Stimulated activated CD4-positive, alpha-beta T cell treated with anti-CD3 and anti-CD28 coated beads, Interleukin-2, amount 100 ng/mL, for 24 hours (primary cell): ENCODE measurements at places on chromosomes 6 and 20.
A peak's percentile ranks its signal among the peaks of the same experiment; 100 is the strongest.

GRCh38 chr20:10288954-10289646 is 70.5 kb downstream of the SNAP25 start:
- DNase-seq: no peak

DNA sequence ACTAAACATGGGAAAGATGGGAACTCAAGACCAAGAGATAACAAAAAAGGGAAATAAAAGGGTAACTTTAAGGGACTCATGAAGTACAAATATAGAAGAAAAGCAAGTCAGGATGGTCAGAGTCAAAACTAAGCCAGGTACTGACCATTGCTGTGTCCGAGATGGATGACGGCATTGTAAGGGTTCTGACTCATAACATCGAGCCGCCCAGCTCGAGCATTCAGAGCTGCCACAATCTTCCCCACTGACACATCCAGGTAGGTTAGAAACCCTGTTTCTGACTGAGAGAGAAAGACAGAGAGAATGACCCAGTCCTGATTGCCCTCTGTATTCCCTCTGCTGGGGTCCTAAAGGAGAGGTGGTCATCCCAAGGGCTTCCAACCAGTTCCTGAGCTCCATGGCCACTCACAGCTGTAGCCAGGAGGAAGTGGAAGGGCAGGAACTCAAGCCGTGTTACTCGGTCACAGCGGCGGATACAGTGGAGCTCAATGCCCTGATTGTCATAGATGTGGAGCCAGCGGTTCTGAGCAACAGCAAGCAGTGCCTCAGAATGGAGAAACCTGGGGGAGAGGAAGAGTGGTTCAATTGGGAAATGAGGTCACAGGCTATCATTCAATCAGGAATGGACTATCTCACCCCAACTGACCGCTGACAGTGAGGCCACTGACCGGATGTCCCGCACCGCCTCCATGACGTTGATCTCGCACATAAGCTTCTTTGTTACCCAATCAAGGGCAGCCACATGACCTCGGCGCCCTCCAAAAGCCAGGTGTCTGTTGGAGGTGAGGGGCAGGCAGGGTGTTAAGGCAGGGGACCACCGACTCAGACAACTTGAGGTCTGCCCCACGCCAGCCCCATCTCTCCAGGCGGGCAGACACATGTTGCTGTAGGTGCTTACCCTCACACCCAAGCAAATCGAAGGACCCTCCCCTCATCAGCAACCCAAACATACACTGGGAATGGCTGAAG is 1.8 kb downstream of the WDR46 start:
- no peak for DNase-seq

DNA sequence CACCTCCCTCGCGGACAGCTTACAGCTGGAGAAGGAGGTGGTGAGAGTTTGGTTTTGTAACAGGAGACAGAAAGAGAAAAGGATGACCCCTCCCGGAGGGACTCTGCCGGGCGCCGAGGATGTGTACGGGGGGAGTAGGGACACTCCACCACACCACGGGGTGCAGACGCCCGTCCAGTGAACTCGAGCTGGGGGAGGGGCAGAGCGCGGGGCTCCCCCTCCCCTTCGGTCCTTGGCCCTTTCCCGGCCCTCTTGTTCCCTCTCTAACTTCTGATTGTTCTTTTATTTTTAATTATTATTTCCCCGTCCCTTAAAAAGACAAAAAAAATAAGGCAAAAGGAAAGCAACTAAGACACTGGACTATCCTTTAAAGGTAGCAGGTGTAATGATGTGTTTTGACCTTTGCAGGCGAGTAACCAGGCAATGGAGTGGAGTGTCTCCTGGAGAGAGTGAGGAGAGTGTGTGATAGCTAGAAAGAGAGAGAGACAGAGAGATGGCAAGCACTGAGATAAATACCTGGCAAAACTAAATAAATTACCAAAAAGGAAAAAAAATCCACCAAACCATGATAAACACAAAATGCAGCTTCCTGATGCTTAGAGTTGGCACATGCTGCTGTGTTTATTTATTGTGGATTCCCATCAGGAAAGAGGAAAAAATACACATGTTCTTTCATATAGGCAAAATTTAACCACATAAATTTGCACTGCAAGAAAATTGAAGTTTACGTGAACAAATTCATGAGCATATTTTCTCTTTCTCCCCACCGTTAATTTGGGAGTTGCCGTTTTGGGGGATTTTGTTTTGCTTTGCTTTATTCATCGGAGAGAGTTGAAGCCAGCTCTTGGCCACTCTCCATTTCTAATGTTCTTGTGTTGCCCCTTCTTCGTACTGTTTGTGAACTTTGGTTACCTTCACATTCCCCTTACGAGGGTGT is 1.9 kb downstream of the POU3F2 start:
- no peak for DNase-seq

GRCh38 chr6:170461556-170462365 is 91.3 kb downstream of the PSMB1 start:
- no peak for DNase-seq

- no peak for DNase-seq
These were observed 46.3 kb downstream of the HBS1L start for GRCh38 chr6:135008072-135008940.

DNA sequence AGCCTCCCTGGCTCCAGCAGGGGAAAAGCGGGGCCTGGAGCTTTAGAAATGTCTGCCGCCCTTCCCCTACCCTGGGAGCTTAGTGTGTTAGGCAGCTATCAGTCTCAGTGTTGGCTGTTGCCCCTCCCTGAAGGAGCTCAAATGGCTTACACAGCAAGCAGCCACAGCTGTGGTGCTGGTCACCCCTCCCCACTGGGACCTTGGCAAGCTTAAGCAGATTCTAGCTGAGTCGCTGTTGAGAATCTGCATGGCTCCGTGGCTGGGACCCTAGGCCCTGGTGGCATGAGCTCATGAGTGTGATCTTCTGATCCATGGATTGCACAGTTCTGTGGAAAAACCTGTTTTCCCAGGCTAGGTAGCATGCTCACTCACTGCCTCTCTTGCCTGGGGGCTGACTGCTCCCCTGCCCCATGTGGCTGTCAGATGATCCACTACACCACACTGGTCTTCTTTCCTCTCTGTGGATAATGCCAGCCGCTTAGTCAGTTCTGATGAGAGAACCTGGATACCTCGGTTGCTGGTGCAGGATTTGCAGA is 714.0 kb downstream of the MAFB start:
- DNase-seq: no peak

DNA sequence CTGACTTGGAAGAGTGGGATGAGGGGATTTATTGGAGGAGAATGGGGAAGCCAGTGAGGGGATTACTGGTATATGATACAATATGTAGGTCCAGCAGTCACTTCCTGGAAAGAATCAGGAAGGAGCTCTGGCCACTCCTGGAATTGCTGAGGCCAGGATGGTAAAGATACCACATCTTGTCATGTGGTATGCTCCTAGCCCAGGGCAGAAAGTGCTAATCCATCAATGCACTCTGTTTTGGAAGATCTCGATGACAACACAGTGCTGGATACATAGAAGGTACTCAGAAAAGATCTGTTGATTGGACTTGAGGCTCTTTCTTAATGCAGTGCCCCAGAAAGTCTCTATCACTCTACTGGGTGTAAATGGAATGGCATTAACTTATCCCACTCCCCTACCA is 52.6 kb downstream of the LAMP5 start:
- DNase-seq: no peak

DNA sequence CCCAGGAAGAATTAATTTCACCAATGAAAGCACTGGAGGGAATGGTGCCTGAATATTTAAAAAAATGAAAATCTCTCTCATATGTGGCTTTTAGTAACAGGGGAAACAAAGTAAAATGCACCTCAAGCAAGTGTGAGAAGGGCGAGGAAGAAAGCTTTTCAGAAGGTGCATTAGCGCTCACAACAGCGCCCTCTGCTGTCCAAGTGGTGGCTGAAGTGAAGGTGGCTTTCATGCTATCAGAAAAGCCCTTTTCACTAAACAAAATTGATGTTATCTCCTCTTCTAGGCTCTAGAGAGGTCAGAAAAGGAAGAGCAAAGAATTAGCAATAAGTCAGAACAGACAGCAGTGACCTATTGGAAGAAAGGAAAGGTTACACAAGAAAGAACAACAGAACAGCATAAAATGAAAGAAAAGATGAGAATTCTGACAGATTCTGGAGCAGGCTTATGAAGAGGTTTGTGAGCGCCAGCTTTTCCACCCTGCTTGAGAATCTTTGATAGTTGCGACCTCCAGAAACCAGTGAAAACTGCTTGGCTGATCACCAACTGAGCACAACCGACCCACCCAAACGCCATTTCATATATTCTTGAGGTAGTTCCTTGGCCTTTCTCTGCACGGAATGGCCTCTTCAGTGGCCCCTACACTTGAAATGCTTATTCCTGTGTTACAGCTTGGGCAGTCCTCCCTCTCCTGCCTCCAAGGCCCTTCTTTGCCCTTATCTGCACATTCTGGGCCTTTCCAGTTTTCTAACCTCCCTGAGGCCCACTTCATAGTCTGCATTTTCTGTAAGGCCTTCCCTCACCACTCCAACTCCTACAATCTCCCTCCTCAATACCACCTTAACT is 45.3 kb downstream of the SMLR1 start:
- DNase-seq: peak; percentile 82

- DNase-seq: no peak
These were observed 16.9 kb upstream of the ANGPT4 start for GRCh38 chr20:933029-933428.

DNA sequence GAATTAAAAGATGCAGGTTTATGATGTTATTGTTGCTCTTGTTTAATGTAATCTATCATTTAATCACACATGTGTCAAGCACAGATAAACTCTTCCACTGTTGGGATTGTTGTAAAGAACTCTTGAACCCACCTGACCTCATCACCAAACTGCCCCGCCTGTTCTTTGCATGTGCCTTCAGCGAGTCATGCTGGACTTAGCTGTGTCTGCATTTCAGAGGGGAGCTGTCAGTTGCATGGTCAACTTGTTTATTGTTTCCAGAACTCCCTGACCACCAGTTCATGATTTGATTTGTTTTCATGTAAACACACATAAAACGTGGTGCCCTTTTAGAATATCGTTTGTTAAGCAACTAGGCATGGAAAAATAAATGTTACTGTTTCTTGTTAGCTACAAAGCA is 93.6 kb downstream of the KHDC1L start:
- DNase-seq: no peak

DNA sequence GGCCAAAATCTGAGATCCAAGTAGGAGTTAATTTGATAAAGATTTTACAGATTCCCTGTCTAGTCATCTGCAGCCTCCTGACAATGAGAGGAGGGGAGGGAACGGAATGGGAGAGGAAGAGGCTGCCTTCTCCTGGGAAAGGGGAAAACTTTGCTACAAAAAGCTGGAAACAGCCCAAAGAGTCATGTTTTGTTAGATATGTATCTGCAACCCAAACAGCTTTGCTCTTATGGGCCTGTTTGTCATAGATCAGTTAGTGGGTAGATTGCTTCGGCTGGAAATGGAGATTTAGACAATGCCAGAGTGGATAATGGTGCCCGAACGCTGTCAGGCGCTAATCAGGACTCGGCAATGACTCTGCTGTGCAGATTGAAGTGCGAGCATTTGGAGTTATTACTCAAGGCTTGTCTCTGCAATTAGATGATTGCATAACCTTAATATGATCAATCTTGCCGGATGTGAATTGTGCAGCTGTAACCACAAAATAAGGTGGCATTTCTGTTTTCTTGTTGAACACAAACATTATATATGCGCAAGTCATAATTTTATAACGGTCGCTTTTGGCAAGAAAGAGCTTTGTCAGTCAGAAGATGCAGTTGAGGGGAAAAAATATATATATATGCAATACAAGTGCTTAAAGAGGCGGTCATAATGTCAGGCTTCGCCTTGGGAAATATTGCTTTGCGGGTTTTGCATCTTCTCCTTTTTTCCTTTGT is 92.4 kb upstream of the MAFB start:
- no peak for DNase-seq

DNA sequence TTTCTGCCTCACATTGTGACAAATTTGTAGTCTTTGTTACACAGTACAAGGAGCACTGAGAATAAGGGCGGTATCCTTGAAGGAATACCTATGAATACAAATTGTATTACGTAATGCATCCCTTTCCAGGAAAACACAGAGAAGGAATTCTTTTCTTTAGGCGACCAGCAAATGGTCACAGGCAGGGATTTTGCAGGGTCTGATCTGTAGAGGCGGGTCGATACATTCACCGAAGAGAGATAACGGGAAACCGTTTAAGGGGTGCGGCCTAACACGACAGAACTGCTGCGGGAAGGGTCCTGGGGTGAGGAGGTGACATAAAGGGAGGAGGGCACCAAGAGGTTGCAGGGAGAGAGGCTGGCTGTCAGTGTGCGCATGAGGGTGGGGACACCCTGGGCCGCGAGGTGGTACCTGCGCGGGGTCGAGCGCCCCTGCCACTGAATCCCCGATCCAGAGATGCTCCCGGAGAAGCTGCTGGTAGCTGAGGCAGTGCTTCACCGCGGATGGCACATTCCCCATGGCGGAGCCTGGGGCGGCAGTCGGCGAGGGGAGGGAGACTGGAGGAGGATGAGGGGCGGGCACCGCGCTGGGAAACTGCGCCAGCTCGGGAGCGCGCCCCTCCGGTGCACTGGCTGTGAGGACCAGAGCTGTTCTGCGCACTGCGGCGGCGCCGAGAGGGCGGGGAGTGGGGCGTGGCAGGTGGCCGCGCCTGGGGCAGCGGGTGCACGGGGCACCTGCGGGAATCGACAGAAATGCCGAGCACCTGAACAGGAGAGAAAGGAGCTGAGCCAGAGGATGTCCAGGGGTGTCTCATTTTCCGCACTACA is at the start of gene HMGCLL1:
HMGCLL1 (minus strand) TSS at position 656 of the 827 bp plus-strand sequence; CDS start at position 519, 137 bp downstream.
- no peak for DNase-seq

DNA sequence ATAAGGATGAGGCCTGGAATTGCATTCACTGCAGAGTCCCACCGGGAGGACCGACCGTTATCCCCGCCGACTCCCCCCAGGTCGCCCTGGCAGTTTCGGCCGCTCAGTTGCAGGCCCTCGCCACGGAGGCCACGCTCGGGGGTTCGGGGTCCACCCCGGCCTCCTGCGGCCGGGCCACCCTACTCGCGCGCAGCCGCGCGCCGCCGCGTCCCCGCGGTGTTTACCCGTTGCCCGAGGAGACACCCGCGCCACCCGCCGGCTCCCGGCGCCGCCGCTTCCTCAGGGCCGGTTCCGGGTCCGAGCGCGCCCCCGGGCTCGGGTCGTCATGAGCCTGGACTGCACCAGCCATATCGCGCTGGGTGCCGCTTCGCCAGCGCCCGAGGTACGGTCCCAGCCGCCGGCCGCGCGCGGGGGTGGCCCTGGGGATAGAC is at the start of gene CCDC170:
CCDC170 (plus strand) TSS at position 214 of the 431 bp plus-strand sequence; CDS start at position 326, 112 bp downstream.
- DNase-seq: no peak
